ENCODE measurements at places on chromosomes 11 and 22.

GRCh38 chr11:95924414-95924760, 480 bp upstream of the MTMR2 start:
- DNase-seq, result no peak

DNA sequence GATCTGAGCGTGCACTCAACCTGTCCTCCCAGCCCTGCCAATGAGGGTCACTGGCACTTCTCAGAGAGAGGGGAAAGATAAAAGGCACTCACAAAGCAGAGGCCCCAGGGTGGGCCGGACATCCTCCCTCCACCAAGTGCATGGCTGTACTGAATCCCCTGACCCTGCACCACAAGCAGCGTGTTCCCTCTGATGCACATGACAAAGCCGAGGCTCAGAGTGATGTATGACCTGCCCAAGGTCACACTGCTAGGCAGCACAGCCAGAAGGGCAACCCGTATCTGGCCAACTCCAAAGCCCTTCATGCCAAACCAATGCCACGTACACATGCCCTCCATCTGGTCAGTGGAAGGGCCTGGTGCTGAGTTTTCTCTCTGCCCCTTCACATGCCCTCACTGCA, 22.1 kb downstream of the SPATA19 start:
- no peak for DNase-seq

GRCh38 chr11:111429066-111429506, 50.0 kb upstream of the POU2AF1 start:
- no peak for DNase-seq

- peak; percentile 46 for DNase-seq
Observed at GRCh38 chr11:113473983-113474361, 1.2 kb downstream of the DRD2 start.

DNA sequence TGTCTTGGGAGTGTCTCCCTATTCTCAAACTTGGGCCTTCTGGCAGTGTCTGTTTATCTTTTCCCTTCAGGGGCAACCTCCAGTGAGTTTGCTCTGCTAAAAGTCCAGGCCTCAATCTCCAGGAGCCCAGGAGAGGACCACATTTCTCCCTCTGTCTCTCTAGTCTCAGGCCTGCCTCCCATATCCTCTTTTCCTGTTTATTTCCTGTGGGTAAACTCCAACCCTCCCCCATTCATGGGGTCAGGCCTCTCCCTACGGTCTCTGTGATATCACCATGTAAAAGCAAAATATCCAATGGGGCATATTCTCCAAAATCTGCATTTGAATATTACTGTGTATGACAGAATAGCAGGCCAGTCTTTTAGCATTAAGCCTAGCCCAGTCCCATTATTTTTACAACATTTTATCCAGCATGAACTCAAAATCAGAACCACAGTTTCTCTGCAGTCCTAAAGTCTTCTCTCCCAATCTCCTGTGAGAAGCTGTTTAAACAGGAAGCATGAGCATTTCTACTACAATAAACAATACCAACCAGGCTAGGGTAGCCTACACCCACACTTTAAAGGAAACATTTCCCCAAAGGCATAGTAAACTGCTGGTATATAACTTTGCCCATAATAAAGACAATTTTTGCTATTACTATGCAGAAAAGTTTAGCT, 18.0 kb upstream of the TMEM135 start:
- no peak for DNase-seq

GRCh38 chr22:47190957-47191670, 428.7 kb downstream of the TBC1D22A start:
- DNase-seq, result no peak

DNA sequence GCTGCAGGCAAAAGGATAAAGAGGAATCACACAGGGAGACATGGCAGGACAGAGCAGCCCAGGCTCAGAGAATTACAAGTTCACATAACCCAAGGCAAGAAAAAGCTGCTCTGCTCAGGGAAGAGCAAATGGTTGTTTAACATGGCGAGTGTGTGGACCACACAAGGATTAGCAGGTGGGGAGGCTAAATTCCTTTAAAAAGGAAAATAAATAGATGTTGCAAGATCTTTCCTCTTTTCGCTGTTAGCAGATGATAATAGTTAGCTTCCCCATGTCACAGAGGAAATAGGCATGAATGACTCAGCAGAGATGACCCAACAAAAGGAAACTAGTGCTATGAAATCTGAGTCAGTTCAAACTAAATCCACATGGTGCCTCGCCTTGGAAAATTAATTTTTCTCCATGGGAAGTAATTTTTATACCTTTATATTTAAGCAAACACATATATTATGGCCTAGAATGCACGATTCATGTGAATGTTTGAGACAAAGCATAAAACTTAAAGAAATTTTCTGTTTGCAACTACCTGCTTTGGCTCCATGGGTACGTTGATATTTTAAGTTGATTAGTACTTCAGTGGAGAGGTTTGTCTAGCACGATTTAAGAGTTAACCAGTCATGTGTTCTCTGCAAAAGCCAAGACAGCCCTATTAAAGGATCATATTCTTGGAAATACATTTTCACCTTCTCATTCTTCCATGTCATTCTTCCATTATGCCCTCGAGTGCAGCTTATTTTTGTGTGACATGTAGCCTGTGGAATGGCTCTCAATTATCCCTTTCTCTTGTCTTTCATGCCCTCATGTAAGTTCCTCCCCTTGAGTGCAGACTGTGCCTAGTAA, 38.5 kb upstream of the FJX1 start:
- DNase-seq, result peak; percentile 13

- DNase-seq, result no peak
Observed at GRCh38 chr22:38802671-38803121, 8.8 kb upstream of the DNAL4 start.

DNA sequence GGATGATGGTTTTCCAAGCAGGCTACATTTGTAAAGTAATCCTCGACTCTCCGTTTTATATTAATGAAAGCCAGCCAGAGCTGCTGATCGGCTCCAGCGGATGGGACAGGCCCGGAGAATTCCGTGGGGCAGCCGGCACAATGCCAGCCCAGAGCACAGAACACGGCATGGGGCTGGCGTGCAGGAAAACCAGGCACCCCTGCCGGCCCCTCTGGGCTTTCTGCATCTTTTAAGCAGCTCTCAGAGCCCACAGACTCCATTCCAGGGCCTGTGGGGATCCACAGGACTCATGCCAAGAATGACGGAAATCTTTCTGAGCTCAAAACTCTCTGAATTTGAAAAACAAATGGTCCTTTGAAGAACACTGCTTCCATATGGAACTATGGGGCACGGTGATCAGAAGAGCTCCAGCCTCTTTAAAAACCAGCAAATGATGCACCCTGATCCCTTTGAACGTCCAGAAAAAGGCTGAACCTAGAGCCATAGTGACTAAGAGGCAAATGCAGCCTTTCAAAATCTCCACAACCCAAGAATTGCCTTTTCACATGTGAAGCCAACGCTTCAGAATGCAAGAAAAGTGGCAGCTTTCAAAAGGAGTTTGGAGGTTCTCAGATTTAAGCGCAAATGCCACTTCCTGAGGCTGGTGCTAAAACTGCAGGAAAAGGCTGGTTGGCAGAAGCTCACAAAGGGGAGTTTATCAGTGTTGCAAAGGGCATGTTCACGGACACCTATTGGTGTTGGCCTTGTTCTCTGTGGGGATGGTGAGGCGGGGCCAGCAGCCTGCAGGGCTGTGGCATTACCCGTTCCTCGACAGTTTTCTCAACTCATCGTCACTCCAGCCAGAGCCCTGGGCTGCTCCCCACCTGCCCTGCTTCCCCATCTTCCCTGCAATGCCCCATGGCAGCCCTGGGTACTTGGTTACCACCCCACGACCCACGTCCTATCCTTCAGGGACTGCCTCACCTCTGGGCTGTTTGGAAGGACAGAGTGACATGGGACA, 212.5 kb downstream of the CTTN start:
- no peak for DNase-seq

DNA sequence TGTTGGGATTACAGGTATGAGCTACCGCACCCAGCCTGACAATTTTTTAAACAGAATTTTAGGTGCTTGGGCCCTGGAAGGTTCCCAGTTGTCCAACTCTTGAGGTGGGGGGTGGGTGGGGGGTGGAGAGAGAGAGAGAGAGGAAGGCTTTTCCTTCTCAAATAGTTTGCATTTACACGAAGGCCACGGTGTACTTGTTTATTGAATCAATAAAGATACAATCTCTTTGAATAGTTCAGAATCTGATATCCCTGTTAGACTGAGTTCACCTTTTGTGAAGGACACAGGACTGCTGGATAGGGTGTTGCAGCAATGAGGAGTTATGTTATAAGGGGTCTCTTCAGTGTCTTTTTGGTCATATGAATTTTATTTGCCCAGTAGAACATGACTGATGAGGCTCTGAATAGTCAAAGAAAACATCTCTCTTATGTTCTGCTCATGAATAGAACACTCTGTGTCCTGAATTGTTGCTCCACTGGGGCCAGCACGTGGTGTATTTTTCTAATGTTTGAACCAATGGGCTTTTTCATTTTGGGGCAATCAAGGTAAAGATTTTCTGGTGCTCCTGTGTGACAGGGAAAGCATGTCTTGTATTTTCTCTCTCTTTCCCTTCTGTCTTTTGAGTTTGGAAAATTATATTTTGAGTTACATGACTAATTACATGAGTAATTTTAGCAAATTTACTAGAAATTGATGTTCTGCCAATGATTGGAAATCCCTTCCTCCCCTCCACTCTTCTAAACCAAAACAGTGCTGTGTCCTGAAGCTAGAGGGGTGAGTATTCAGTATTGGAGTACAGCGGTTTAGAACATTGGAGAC, 61.7 kb downstream of the PTPRJ start:
- no peak for DNase-seq

DNA sequence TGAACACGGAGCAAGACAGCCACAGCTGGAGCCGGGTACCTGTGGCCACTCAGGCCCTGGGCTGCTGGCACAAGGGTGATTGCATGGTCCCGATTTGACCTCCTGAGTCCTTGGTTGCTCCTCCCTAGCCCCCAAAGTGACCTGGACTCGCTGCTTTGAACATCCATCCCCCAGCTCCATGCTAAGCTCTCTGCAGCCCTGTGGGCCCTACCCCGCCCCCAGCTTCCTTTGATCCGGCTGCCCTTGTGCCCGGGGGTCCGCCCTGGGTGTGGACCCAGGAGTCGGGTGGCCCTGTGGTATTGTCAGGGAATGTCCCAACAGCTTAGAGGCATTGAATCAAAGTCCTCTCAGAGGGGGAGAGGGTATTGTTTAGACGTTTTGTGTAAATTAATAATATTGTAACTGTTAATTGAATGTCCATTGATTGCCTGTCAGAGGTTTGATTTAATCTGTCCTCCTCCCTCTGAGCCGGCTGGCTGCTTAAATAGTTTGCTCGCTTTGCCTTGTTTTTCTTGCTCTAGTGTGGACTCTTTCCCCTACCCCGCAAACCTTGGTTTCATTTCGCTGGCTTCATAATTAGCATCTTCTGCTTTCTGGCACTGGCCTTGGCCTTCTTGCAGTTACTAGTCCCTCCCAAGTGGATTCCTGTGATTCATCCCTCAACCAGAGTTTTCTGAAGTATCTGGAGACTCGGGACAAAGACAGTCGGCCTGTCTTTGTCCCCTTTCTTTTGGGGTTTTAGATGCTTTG, 20.7 kb downstream of the GRIK4 start:
- DNase-seq, result no peak
